Type B pancreatic cell (in vitro differentiated cells): ENCODE measurements at places on chromosomes 16 and 17. TPM values are rescaled to one million over a fixed set of nuclear protein-coding genes. Genes with fewer than 3 reads are reported as not detected.

The WNT9B gene
- 0.89 and 1.2 TPM in 2 replicates for total RNA-seq

The PRSS36 gene
- 1.8 and 2.0 TPM in 2 replicates for total RNA-seq

The KRT15 gene
- 208 and 840 TPM in 2 replicates for total RNA-seq

- no peak for DNase-seq
Observed at GRCh38 chr16:78458588-78458987, 359.1 kb downstream of the WWOX start.

GRCh38 chr16:51150165-51150887, 744 bp downstream of the SALL1 start:
- no peak for DNase-seq

GRCh38 chr16:14586637-14587305, 43.3 kb downstream of the PARN start:
- DNase-seq: no peak

- no peak for DNase-seq
Observed at GRCh38 chr16:50267151-50267631, 840 bp downstream of the ADCY7 start.

DNA sequence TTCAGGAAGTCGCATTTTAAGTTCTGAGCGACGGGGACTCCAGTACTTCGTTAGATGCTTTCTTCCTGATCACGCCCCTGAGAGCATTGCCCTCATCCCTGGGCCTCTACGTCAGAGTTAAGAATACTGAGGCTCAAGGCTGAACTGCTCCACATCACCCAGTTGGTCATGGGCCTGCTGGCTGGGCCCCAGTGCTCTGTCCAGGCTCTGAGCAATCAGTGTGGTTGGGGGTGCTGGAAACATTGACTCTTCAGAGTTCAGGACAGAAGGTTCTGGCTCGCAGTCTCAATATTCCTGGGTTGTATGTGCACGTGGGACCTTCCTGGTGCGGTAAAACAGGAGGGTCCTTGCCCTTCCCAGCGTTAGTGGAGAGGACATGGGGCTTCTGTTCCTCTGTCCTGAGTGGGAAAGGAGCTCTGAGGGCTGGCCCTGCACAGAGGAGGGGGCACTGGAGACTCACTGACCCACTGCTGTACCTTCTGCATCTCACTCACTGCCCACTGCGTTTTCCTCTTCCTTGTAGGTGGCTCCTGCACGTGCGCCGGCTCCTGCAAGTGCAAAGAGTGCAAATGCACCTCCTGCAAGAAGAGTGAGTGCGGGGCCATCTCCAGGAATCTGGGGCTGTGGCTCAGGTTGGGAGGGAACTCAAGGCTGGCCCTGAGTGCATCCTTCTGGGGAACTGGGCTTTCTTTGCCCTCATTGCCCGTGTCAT, 518 bp downstream of the MT1E start:
- DNase-seq: no peak

DNA sequence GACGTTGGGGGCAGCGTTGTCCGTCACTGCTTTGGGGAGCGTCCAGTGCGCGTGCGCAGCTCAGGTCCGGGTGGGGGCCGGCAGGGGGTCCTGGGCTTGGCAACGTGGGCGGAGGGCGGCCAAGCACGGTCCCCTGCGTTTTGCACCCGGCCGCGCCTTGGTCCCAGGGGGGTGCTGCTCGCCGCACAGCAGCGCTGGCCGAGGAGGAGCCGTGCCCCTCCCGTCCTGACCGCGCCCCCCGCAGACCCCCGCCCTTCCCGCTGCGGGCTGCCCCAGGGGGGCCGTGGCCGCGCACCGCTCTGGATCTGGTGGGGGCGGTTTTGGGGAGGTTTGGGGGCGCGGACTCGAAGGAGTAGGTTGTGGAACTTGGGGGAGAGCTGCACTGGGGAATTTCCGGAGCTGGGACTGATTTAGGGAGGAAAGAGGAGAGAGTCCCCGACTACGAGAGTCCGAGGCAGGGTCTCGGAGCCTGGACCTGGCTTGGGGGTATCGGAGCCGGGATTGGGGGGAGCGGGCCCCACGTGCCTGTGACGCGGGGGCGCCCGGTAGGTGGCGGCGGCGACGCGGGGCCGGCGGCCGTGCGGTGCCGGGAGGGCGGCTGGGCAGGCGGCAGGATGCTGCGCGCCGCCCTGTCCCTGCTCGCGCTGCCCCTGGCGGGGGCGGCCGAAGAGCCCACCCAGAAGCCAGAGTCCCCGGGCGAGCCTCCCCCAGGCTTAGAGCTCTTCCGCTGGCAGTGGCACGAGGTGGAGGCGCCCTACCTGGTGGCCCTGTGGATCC, at the start of gene SLC9A5:
Gene SLC9A5, plus strand, starts transcription at position 579 of the 777 bp plus-strand sequence. Its CDS starts 36 bp downstream, at position 615.
- DNase-seq: no peak

DNA sequence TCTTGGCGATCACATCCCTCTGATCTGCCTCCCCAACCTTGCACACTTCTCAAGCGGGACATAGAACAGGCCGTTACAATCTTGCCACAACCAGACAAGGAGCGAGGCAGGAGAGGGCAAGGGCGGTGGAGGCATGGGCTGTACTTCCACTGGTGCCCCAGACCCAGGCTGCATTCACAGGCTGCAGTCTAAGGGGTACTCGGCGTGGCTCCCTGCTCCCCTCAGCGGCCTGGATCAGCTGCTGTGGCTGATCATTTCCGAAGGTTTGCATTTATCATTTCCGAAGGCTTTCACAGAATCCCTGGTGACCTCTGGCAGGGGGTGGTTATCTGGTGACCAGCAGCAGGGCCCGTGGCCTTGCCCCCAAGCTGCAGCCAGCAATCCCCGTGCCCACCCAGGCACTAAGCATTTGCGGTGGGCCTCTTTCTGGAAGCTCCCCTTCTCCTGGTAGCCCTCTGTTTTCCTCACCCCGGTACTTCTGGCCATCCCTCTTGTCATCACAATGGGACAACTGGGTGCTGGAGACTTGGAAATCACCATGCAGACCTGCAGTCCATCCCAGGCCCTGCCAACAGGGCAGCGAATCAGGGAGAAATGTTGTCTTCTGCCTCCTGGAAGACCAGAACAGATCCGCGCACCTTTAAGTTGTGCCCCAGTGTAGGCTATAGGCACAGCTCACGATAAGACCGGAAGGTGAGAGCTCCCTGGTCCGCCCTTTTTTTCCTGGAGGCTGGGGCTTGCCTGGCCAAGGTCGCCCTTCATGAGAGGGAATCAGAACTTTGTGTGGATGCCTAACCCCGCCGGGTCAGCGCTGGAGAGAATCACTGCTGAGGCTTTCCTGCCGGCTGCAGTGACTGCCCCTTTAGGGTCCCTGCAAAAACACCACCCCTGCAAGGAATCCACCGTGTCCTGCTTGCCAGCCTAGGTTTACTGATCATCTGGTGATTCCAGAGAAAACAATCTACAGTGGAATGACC, 1739.1 kb downstream of the TP53TG3F start:
- no peak for DNase-seq

DNA sequence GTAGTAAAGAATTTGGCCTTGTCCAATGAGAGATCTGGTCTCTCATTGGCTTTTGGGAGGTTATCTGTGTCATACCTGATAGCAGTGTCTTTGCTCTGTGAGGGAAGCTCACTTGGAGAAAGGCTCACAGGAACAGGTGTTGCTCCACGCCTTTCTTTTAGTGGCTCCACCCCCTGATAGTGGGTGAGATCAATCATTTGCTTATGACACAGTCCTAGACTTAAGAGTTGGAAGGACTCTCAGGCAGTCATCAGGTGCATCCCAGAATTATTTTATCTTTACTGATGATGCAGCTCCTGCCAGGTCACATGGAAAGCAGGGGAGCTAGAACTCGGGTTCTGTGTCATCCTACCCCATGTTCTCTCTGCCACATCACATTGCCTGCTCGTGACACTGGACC, 59.3 kb downstream of the CENPV start:
- no peak for DNase-seq

DNA sequence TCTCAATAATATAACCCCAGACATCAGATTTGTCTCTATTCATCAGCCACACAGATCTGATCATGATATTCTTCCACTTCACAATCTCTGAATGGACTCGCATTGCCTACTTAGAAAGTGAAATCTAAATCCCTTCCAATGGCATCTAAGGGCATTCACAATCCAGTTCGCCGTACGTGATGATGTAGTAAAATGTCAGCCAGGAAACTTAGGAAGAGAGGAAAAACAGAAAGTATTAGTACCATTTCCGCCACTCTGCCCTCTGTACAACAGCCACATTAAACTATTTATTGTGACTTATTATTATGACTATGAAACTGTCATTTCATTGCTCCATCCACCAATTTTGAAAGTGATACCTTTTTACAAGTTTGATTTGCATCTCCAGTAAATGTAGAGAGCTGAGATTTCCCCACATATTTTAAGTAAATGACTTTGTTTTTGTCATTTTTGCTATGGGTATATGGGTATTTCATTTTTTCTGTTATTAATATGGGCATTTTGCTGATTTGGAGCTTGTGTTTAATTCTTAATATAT, 69.4 kb upstream of the SMIM36 start:
- DNase-seq: no peak

DNA sequence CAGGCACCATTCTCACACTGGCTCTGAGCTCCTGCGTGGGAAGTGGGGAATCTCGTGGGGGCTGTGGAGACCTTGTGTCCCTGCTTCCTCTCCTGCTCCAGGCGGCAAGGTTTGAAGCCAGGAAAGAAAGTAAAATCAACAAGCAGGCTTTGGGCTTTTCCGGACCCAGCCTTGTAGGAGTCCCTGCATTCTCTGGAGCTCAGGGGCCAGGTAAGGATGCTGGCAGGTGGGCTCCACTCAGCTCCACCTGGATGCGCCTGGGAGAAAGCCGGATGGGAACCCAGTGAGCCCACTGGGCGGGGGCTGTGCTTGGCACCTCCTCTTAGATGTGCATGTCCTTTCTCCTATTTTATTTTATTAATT, 362.5 kb downstream of the SEC14L1 start:
- no peak for DNase-seq

DNA sequence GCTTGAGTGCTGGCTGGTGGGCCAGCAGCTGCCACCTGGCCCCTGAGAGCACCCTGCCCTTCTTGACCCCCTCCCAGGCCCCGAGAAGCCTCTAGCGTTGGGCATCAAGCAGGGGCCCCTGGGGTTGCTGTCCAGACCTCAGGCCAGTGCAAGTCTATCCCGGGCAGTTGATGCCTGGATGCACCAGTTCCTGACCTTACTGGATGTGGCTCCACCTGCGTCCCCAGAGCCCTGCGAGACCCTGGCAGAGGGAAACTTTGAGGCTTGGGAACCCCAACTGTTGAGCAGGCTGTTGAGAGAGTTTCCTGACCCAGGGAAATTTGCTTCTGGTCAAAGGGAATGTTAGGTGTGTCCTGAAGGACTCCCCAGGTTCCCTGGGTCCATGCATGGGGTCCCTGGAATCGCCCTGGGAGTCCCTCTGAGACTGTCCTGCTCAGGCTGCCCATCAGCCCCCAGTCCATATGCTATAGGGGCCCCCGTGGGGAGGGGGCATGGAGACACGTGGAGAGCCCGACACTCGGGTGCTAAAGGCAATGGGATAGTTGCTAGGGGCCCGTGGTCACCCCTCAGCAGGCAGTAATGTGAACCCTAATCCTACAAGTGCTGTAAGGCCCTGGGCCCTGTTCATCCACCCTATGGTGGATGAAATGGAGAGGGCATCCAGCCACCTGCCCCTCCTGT, 46.4 kb downstream of the RAB11FIP4 start:
- no peak for DNase-seq

GRCh38 chr17:27882162-27882840, 10.9 kb downstream of the LYRM9 start:
- DNase-seq: no peak

DNA sequence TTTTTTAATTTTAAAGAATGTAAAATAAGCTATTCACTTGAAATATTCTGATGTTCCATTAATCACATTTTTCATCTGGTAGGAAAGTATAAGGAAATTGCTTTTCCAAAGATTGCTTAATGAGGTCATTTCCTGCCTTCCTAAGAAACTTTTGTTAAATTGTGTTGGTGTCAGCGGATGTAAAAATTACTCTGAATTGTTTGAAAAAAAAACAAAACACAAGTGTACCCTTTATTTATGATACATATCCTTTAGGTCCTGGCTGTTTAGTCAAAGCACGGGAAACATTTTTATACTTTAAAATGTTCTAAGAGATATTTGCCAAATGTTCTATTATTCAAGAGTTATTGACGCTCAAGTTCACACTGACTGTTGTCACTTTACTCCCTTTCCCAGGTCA, 1357.4 kb upstream of the GOT2 start:
- no peak for DNase-seq

DNA sequence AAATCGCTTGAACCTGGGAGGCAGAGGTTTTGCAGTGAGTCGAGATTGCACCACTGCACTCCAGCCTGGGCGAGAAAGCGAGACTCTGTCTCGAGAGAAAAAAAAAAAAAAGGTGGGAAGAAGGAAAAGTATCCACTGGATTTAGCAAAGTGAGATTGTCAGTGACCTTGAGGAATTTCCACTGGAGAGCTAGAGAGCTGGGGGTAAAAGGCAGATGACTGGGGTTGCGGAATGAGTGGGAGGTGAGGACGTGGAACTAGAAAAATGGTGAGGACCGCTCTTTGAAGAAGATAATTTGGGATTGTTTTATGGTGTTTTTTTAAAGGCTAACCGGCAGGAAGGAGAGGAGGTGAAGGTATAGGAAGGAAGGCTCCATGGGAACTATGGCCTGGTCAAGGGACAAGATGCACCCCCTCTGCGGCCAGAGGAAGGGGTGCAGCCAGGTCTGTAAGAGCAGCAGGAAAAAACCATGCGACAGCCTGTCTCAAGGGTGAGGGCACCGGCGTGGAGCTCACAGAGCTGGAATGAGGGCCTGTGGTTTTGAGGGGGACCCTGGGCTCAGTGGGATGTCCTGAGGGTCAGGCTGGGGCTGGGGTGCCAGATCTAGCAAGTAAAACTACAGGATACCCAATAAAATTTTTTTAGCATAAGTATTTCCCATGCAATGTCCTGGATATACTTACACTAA, 694 bp upstream of the MLST8 start:
- DNase-seq: no peak

DNA sequence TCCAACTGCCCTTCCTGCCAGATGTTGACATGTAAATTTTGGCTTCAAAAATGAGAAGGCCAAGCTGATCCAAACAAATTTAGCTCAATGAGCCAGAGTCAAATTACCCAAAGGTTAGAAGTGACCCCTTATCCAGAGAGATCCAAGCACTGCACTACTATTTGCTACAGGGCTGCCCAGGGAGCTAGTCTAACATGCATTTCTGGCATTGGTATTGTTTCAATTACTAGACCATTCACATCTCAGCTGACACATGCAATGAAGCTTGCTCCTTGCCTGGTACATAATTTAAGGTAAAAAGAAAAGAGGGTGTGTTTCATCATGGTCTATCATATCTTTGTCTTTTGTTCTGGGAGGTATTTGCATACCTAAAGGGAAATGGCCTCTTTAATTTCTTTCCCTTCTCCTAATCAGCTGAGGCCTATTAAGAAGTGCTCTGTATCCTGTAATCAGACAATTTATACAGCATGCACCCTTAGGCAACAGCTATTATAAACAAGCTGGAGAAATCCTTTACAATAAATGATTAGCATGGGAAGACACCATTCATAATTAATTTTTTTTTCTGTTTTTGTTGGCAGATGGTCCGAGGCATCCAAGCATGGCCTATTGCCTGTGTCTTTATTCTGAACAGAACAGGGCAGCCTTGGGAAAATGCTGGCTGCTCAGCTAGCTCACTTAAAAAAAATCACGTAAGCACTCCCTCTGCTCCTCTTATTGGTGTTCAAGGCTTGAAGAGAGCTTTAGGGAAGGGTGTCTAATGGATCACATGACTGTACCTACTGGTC, 161.5 kb upstream of the SALL1 start:
- DNase-seq: no peak
